T-helper 9 cell (primary cell): ENCODE measurements at places on chromosomes 11 and 22.

- no peak for DNase-seq
Measured at GRCh38 chr11:64620381-64620971, 29.5 kb downstream of the SLC22A12 start.

DNA sequence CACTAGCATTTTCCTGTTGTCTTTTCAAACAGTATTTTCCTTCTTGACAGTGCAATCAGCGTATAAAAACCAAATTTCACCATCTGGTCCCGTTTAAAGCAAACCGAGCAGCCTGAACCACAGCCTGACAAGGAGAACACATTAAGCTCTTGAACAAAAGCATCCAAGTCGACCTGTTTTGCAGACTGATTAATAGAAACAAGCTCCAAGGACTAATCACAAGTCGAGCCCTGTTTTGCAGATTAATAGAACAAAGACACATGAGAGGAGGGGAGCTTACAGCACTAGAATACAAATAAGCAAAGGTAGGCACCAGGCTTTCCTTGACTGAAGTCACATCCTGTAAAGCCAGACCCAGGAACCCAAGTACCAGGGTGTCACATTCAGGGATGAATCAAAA, 104.8 kb downstream of the MPPED2 start:
- DNase-seq = no peak

GRCh38 chr22:37377927-37378326, 49.4 kb downstream of the ELFN2 start:
- DNase-seq = no peak

GRCh38 chr11:105911454-105911853, 110.6 kb downstream of the MSANTD4 start:
- DNase-seq = no peak

GRCh38 chr22:39392341-39392948, 7.1 kb upstream of the TAB1 start:
- DNase-seq = no peak

DNA sequence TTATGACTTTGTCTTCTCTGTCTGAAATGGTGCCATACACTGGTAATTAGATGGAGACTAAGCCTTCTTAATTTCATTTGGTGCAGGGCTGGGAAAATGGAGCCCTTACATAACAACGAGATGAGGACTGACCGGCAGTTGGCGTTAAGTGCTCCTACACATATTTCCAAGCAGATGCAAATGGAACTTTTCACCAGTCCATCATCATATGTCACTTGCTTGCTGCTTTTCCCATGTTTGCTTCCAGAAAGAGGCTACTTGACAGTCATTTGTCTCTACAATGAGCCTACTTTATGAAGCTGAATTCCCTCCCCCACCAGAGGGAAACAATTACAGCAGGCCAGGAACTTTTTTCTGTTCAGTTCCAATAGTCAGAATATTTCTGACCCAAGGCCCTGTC, 32.6 kb downstream of the SVIP start:
- DNase-seq = no peak

GRCh38 chr11:126601550-126602215, 246.2 kb downstream of the ST3GAL4 start:
- no peak for DNase-seq

GRCh38 chr11:473962-474785, 24.1 kb downstream of the PTDSS2 start:
- DNase-seq = no peak

DNA sequence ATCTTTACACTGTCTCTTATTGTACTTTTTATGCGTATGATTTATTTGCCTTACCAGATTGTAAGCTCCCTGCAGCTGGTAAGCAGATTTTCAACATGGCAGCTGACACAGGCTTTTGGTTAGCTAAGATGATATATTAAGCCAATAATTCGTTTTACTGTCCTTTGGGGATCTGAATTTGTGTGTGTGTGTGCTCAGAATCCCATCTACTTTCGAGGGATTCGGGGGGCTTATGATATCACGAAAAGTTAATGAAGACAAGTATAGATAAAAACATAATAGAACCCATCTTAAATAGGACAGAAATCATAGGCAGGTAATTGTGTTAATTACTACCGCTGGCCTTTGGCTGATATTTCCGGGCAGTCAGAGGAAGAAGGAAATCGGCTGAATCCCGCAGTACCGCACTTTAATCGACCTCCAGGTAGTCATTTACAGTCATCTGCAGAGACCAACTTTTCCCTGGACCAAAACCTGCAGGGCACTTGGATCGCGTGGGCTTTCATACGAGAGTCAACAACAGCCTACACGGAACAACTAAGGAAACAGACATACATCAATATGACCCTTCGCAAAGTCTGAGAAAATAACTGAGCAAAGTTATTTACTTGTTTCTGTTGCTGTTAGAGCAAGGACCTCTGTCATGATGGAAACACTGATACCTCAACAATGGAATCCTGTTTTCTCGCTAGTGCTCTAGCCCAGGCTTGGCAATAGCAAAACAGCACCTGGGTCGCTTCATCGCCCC, 802 bp downstream of the KBTBD3 start:
- DNase-seq = no peak

DNA sequence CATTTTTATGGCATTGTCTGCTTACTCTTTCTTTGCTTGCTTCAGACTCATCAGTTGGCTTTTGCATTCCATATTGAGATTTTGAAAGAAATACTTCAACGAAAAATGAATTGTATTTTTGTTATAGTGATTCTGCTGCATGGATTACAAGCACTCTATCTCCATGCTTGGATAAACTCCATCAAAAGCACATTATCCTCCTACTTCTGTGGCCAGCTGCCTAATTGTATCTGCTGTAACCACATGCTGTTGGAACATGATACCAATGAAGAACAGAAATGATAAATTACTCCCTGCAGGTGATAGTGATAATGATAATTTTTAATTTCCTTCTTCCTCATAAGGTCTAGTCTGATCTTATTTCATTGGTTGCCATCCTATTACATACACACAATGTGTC, 100.8 kb downstream of the PRMT3 start:
- DNase-seq = no peak

- DNase-seq = no peak
Measured at GRCh38 chr22:42353883-42354727, 78.1 kb downstream of the NFAM1 start.

- no peak for DNase-seq
Measured at GRCh38 chr22:46329616-46330015, 5.9 kb upstream of the TRMU start.
